ENCODE measurements at places on chromosomes 2 and 18.

DNA sequence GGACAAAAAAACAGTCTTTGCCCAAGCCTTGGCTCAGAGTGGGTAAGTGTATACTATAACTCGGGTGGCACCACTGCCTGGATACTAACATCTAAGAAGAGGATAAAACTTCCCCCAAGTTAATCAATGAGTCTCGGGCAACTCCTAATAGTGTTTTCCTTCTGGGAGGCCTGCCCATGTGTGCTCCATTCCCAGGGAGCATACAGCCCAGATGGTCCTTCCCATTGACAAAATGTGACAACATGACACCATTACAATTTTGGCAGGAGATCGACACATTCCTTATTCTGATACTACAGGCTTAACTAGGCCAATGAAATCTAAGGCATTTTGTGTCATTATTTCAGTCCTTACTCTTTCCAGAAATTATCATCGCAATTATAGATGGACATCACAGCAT lies 52.7 kb upstream of the CRIM1 start:
- H3K4me3 ChIP-seq: no peak overlapping the region
- no peaks in the 10 kb centered on the region for H3K4me1 ChIP-seq
- H3K27ac ChIP-seq: no peak overlapping the region
- H3K36me3 ChIP-seq: no peaks in the 10 kb centered on the region
- H3K27me3 ChIP-seq: no peaks in the 10 kb centered on the region
- DNase-seq: no peak

DNA sequence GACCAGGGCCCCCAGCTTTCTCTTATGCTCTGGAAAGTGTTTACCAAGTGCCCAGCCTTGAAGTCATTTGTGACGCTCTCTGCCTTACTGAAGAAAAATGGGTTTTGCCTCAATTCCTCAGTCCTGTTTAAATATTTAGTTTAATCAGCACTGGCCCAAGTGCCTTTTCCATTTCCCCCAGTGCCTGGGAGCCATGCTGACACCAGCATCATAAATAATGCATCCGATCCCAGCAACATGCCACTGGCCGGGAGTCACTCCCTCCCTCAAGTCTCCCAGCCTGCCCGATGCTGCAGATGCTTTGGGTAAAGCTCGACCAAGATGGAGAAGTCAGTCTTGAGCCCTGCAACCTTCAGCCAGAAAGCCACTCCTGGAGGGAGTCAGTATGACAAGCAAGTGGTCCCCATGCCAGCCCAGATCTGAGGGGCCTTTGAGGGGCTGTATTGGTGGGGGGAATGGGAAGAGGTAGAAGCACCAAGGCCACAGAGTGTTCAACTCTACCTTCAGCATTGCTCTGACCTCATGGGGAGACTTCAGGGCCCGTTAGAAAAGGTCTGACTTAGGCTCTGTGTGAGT lies 12.0 kb upstream of the MTA3 start:
- H3K27ac ChIP-seq: no peak overlapping the region
- DNase-seq: no peak
- peaks cover 8% of the 10 kb centered on the region for H3K4me1 ChIP-seq
- H3K36me3 ChIP-seq: no peaks in the 10 kb centered on the region
- H3K4me3 ChIP-seq: no peak overlapping the region

DNA sequence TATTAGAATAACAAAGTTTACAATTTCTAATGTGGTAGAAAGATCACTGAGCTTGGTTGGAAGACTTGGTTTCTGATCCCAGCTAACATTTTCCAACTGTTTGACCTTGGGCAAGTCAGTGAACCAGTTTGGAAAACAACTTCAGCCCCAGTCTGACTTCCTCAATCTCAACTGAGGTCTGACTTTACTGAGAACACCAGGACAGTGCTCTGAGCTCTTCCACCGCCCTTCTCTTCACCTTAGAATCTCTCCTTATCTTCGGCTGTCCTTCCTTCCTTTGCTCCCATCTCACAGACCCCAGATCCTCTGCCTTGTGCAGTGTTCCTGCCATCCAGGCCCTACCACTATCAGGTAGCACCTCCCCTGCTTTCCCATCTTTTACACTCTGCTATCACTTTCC lies 193.8 kb upstream of the SP5 start:
- no peak for DNase-seq
- H3K27ac ChIP-seq: no peak overlapping the region
- no peak overlapping the region for H3K4me3 ChIP-seq
- H3K4me1 ChIP-seq: no peaks in the 10 kb centered on the region
- H3K27me3 ChIP-seq: no peaks in the 10 kb centered on the region

DNA sequence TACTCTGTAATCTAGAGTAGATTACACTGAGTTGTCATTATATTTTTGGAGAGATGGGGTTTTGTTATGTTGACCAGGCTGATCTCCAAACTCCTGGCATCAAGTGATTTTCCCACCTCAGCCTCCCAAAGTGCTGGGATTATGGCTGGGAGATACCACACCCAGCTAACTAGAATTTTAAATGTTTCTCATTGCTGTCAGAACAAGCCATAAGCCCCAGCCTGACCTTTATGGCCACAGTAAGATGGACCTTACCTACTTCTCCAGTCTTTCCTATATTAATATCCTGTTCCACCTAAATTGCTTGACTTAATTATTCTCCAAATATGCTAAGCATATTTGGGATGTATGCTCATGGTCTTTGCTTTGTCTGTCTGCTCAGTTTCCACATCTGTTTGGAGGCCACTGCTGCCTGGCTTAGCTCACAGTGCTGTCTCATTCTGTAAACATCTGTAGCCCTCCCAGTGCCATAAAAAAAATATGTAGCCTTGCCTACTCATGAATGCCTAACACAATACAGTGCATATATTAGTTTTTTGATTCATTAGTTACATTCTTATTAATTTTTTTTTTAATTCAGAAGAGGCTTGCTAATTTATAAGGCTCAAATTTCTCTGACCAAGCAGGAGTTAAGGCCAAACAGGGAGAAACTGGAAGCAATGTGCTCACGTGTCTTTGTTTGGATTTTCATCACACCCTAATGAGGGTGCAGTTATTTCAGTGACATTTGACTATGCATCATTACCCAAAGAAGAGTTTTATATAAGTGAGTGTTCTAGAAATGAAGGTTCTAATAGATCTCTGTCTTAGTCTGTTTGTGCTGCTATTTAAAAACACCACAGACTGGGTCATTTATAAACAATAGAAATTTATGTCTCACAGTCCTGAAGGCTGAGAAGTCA lies 45.3 kb upstream of the PSME4 start:
- H3K4me1 ChIP-seq: no peaks in the 10 kb centered on the region
- H3K27me3 ChIP-seq: no peaks in the 10 kb centered on the region
- no peak overlapping the region for H3K4me3 ChIP-seq
- H3K27ac ChIP-seq: no peak overlapping the region
